IPS DF 6.9 (cell line): ENCODE measurements at places on chromosomes 2 and 18.

- H3K36me3 ChIP-seq, result no peaks in the 10 kb centered on the region
- no peak overlapping the region for H3K27ac ChIP-seq
- no peaks in the 10 kb centered on the region for H3K27me3 ChIP-seq
- no peak overlapping the region for H3K4me3 ChIP-seq
Observed at GRCh38 chr18:77146249-77147080, 13.9 kb upstream of the MBP start.

DNA sequence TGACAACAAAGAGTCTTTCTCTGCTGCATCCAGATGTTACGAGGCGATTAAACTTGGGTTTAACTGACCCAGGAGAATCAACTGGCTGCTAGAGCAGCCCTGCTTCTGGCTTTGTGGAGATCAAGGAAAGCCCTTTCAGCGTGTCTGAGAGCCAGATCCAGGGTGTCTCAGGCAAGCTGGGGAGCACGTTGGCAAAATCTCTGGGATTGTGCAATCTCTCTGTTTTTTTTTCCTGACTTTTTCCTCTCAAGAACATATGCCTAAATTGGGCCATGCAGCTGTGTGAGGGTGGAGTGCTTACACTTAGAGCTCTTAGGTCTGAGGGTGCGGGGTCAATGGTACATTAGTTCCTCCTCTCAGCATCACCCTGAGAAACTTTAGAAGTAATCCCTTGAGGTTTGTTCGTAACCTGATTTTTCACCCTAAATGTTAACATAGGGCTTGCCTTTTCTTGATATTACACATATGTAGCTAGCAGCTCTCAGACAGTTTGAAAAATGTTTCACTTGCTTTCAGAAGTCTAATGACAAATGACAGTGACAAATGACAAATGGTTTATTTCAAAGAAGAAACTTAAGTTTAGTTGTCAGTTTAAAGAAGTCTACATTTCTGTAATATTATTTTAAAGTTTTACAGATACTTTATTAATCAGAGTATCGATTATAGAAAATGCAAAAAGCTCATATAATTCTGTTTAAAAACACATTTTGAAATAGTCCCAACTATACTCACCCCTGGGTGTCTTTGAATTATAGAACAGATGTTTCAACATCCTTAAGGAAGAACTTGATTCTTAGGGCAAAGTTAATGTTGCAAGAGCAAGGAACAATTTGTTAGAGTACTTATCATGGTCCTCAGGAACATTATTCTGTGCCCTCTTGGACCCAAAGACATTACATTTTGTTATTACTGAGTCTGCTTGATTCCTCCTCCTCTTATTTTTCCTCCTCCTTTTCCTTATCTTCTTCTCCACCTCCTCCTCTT, 38.4 kb upstream of the ZSWIM2 start:
- no peak overlapping the region for H3K27ac ChIP-seq
- H3K4me1 ChIP-seq, result no peaks in the 10 kb centered on the region
- H3K27me3 ChIP-seq, result no peaks in the 10 kb centered on the region
- no peak for DNase-seq
- H3K4me3 ChIP-seq, result no peak overlapping the region

GRCh38 chr2:160719116-160719515, 225.5 kb upstream of the RBMS1 start:
- H3K36me3 ChIP-seq, result no peaks in the 10 kb centered on the region
- no peak overlapping the region for H3K27ac ChIP-seq
- no peak overlapping the region for H3K4me3 ChIP-seq

- no peak overlapping the region for H3K27ac ChIP-seq
- no peak for DNase-seq
- no peak overlapping the region for H3K4me3 ChIP-seq
- H3K4me1 ChIP-seq, result no peaks in the 10 kb centered on the region
Observed at GRCh38 chr2:29117636-29118303, 2.6 kb downstream of the CLIP4 start.

DNA sequence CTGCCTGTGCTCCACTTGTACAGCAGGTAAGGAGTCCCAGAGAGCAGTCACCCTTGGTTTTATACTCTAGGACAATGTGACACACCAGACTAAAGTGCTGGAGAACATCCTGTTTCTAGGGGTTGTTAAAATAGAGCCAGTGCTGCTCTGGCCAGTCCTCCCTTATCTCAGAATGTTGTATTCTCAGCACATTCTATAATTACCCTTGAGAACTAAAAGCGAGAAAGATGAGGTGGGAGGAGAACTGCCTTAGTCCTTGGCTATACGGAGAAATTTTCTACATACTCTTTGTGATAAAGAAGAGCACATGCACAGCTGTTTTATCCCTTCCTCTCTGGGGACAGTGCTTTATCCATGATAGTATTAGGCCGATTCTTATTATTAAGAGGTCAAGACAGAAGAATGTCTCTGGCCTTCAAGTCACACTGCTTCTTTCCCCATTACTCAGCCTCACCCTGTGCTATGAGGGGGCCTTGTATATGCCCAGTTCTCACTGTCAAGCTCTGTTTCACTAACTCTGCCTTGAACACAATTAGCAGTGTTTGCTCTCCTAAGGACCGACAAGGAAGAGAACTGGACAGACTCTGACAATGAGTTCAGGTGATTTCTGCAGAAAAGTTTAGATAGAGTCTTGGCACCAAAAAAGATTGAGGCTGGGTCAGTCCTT, 385.8 kb downstream of the TRIB2 start:
- no peaks in the 10 kb centered on the region for H3K36me3 ChIP-seq
- H3K4me1 ChIP-seq, result no peaks in the 10 kb centered on the region; the same call in 1 of the 2 replicates
- no peak for DNase-seq
- no peak overlapping the region for H3K4me3 ChIP-seq
- H3K27ac ChIP-seq, result no peak overlapping the region
